T-helper 1 cell treated with Interleukin-12 subunit alpha and Interleukin-12 subunit beta and Interleukin-4 antibody, amounts not matched to agents 30 ng/mL and 1 ng/mL, for 36 hours (primary cell): ENCODE measurements at places on chromosomes 11 and 22. TPM values are rescaled to one million over a fixed set of nuclear protein-coding genes. Genes with fewer than 3 reads are reported as not detected.

Gene APOA5
- total RNA-seq = not detected in 2 replicates

Gene VSIG10L2
- total RNA-seq = not detected in 2 replicates

Gene CDHR5
- total RNA-seq = not detected in 2 replicates

Gene UFD1
- 105 and 106 TPM in 2 replicates for total RNA-seq

Gene BCO2
- 1.7 and 2.2 TPM in 2 replicates for total RNA-seq

Gene UQCC3
- total RNA-seq = 7.8 and 8.0 TPM in 2 replicates

Gene C11orf97
- total RNA-seq = not detected in 2 replicates

Gene APOBEC3B
- total RNA-seq = 18.9 and 20.2 TPM in 2 replicates

Gene HMOX1
- 1.3 and 1.4 TPM in 2 replicates for total RNA-seq

Gene EMID1
- not detected in 2 replicates for total RNA-seq

Gene MIAT
- total RNA-seq = 249 and 268 TPM in 2 replicates

Gene ALKBH8
- total RNA-seq = 11.3 and 12.1 TPM in 2 replicates

Gene SMIM35
- 0.25 and 0.49 TPM in 2 replicates for total RNA-seq

Gene SCUBE1
- 0.39 and 0.44 TPM in 2 replicates for total RNA-seq

Gene CD44
- total RNA-seq = 356 and 359 TPM in 2 replicates

Gene OR6A2
- total RNA-seq = 0.05 and 0.12 TPM in 2 replicates

Gene GAL
- total RNA-seq = 0.34 TPM in 1 of 2 replicates, not detected in the other

Gene OR5A1
- total RNA-seq = not detected in 2 replicates

Gene PHF21A
- 44.1 and 47.7 TPM in 2 replicates for total RNA-seq

Gene FGF19
- not detected in 2 replicates for total RNA-seq

Gene KBTBD3
- total RNA-seq = 6.8 and 7.5 TPM in 2 replicates

Gene TFIP11
- 62.8 and 64.1 TPM in 2 replicates for total RNA-seq

Gene LGR4
- not detected in 2 replicates for total RNA-seq

Gene CCND1
- total RNA-seq = 0.20 and 0.22 TPM in 2 replicates

Gene POU2AF3
- total RNA-seq = not detected in 2 replicates

Gene ANO3
- not detected in 2 replicates for total RNA-seq

Gene KRTAP5-9
- 0.24 TPM in 1 of 2 replicates, not detected in the other for total RNA-seq

Gene SORL1
- 117 and 125 TPM in 2 replicates for total RNA-seq

Gene TCF20
- total RNA-seq = 83.0 and 84.4 TPM in 2 replicates
